ENCODE measurements at places on chromosomes 5 and 9. TPM values are rescaled to one million over a fixed set of nuclear protein-coding genes. Genes with fewer than 3 reads are reported as not detected.

DNA sequence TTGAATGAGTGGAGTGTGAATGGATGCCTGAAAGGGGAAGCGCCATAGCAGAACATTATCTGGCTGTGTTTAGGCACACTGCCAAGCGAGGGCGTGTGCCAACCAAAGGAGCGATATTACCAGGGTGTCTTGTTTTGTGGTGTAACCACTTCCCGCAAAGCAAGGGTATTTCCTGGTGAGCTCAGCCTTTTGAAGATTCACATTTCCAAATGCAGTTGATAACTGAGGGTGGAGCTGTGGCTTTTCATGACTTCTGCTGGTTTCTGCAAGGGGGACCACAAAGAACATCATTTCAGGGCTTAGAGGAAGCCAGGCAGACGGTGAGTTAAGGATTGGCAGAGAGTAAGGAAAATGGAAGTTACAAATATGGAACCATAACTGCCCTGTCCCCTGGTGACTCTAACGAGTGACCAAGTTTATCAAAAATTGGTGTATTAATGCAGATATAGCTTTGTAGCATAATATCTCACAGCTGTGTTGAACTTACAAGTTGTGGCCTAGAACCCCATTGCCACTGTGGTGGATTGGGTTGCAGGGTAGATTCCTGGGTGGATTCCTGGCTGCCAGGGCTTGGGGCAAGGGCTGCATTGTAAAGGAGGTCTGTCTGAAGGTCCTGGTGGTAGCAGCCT is 71.4 kb downstream of the RALGPS1 start:
- peak; percentile 70 for DNase-seq

GRCh38 chr9:88781628-88782391 is 209.5 kb upstream of the S1PR3 start:
- peak; percentile 49 for DNase-seq

GRCh38 chr5:41447650-41448510 is 62.5 kb downstream of the PLCXD3 start:
- no peak for DNase-seq

DNA sequence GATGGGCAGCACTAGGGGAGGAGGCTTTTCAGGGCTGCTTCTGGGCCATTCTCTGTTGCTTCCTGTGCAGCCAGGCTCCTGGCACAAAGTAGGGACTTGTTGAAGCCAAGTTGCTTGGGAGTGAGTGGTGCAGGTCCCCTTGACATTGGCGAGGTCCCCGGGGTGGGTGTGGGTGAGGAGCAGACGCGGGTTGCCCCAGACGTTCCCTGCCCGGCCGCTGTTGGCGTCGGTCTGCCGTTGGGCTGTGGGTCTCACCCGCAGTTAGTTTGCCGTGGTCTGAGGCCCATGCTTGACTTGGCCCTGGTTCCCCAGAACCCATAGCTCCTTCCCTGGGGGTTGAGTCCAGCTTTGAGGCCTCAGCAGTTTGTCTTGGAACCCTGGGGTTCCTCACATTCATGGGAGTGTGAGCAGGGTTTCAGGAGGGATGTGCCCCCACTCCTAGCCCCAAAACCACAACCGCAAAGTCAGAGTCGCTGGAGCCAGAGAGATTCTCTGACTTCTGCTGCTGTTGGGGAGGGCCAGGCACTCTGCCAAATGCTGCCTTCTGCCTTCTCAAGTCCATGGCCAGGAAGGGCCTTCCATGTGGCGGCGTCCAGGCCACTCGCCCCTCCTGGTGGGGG is 77.5 kb downstream of the RXRA start:
- DNase-seq, result peak; percentile 87

GRCh38 chr9:29214154-29214689 is 1640.9 kb upstream of the C9orf72 start:
- no peak for DNase-seq

GRCh38 chr5:88833371-88834130 is 49.4 kb downstream of the MEF2C start:
- DNase-seq, result peak; percentile 36

DNA sequence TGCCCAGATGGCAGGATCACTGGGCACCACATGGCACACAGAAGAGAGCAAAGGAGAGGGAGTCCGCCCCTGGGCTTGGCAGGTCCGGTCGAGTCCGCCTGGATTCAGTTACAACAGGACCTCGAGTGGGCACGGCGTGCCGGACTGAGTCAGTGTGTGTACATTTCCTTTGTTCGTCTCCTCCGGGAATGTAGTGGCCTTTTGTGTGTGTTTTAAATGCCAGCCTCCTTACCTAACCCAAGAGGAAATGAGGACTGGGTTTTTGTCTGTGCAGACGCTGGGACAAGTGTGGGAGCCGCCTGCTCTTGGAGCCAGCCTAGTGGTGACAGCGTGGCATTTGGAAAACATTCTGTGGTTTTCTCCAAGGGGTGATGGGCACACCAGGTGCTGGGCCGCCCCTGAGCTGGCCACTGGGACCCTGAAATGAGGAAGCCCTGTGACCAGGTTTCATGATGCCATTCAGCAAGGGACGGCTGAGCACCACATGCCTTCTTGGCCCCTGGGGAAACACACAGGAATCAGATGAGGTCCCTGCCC is 9.6 kb downstream of the NEK6 start:
- DNase-seq, result no peak

GRCh38 chr5:873328-873727 is 19.3 kb downstream of the BRD9 start:
- DNase-seq, result peak; percentile 10

- no peak for DNase-seq
Measured at GRCh38 chr5:59798862-59799667, 94.5 kb downstream of the PDE4D start.

DNA sequence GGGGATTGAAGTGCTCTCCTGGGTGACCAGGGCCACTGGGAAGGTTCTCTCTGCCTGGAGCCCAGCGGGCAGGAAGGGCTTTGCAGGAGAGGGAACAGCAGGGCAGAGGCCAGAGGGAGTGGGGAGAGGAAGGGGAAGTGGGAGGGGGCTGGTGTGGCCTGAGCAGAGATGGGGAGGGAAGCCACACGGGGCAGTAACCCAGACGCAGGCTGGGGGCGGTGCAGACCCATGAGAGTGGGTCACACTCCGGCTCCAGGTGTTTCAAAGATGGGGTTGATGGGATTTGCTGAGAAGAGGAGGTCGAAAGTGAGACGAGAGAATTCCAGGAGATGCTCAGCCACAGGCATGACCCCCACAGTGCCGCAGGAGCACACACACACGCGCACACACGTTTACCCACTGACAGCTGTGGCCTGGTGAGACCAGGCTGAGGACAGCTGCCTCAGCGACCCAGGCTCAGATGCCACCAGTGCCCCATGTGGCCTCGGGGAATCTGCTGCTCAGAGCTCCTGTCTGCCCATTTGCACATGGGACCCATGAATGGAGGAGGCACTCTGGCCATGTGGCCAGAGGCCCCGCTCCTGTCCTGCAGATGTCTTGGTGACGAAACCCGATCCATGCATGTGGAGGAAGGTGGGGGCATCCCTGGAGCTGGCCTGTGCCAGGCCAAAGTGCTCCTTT is 32.7 kb upstream of the FCN2 start:
- no peak for DNase-seq

DNA sequence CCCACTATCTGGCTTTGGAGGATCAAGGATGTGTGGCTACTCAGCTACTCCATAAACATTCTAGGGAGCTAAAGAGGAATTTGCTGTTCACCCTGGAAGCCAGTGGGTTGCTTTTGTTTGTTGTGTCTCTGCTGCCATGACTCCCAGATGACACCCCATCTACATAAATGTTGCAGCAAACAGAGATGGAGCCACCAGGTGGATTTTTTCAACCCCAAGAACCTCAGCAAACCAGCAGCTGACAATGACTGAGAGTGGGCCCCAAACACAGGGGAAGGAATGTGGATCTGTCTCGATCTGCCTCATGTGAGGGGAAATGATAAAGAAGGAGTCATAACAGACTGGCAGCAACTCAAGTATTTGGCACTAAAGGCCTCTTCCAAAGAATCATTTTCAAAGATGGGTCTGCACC is 132.7 kb upstream of the TNC start:
- no peak for DNase-seq

DNA sequence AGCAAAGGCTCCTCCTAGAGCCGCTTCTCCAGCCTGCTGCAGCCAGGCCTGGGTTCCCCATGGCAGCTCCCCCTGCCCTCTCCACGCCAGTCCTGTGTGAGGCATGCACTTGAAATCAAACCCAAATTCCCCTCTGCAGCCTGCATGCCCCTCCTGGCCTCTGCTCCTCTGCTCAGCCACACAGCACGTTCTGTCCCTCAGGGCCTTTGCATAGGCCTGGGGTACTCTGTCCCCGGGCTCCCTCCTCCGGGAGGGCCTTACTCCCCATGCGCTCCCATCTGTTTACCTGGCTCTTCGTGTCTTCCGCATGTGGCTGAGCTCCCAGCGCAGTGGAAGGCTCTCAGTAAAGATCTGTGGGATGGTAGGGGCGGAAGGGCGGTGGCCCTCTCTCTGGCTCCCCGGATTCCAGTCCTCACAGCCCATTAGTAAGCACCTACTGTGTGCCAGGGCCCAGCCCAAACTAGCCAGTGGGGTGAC is 203.5 kb upstream of the IER5L start:
- no peak for DNase-seq

- DNase-seq, result peak; percentile 56
Measured at GRCh38 chr5:134140530-134141201, 26.2 kb downstream of the TCF7 start.

DNA sequence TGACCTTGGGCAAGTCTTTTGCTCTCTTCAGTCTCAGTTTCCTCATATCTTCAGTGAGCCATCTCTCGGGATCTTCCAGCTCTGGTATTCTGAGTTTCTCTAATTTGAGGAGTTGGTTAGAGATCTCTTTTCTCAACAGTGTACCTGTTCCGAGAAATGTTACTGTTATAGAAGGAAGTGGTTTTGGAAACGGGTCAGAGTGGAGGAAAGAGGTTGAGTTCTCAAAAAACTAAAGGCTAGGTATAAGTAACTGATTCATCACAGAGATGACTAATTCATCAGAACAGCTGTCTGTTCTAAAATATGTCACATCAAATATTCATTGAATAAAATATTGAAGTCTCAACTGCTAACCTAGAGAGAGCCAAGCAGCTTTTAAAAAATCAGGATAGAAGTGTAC is 106.6 kb downstream of the PALM2AKAP2 start:
- DNase-seq, result no peak

- DNase-seq, result no peak
Measured at GRCh38 chr5:35674049-35674448, 56.4 kb downstream of the SPEF2 start.

DNA sequence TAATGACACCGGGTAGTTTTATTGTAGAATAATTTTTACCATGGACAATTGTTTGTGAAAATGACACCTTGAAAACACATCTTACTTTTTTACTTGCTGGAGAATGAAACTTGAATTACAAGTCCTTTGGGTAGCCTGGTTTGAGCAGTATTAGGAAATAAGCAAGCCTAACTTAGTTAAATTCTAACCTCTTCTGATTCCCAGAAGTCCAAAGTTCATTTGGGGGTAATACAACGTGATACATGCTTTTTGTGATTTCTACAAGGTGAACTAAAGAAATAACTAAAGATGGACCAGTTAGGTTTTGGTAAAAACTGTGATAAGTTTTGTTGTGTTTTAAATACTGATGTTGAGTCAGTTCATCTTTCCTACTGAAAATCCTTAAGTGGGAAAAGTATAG is 135.4 kb upstream of the DMRT1 start:
- DNase-seq, result no peak

DNA sequence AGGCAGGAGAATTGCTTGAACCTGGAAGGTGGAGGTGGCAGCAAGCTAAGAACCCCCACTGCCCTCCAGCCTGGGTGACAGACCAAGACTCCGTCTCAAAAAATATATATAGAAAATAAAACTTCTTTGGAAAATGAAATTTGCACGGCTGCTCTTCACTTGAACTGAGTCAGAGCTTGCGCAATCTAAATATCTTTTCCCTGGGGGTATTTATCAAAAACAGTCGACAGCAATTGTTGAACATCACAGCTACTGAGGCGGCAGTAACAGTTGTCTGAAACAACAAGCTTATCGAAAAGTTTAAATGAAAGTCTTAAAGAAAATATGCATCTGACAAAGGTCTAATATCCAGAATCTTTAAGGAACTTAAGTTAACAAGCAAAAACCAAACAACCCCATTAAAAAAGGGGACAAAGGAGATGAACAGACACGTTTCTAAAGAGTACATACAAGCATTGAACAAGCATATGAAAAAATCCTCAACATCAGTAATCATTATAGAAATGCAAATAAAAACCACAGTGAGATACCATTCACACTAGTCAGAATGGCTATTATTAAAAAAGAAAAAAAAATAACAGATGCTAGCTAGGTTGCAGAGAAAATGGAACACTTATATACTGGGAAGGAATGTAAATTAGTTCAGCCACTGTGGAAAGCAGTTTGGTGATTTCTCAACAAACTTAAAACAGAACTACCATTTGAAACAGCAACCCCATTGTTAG is 153.6 kb upstream of the CDH9 start:
- DNase-seq, result no peak

DNA sequence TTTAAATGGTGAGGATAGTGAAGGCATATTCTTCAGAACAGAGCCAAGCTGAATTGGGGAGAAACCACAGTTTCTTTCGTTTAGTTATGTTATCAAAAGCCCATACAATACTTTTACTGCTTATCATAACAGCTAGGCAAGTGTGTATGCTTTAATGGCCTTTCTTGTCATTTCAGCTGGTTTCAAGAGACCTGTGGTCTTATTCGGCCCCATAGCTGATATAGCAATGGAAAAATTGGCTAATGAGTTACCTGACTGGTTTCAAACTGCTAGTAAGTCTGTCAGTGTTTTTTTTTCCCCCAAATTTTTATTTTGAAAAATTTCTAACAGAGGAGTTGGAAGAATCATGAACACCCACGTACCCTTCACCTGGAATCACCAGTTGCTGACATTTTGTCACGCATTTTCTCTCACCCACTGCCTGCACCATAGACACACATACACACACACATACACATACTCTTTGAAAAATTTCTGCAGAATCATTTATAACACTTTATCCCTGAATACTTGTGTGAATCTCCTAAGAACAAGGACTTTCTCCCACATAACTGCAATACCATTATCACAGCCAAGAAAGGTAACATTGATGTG is 63.7 kb downstream of the TJP2 start:
- DNase-seq, result no peak

GRCh38 chr5:143074414-143074996 is 304.3 kb downstream of the ARHGAP26 start:
- no peak for DNase-seq

- DNase-seq, result no peak
Measured at GRCh38 chr9:1939926-1940368, 75.2 kb upstream of the SMARCA2 start.

- no peak for DNase-seq
Measured at GRCh38 chr9:68627594-68627993, 77.4 kb upstream of the PIP5K1B start.

GRCh38 chr5:179166171-179166885 is 106.2 kb downstream of the ZNF354C start:
- DNase-seq, result no peak

GRCh38 chr9:104868687-104869404 is 59.1 kb downstream of the ABCA1 start:
- DNase-seq, result peak; percentile 69

The IRF1 gene
- total RNA-seq, result 10.9 TPM

The GRXCR2 gene
- total RNA-seq, result 1.1 TPM

The ERAP2 gene
- total RNA-seq, result 6.7 TPM

The PCDHA7 gene
- total RNA-seq, result not detected

The SMIM33 gene
- not detected for total RNA-seq

The SHOC1 gene
- total RNA-seq, result not detected

The DNAI1 gene
- not detected for total RNA-seq

The LRRC70 gene
- total RNA-seq, result 0.77 TPM

The AQP3 gene
- 13.6 TPM for total RNA-seq

The TNFSF8 gene
- 0.63 TPM for total RNA-seq
